ENCODE measurements at places on chromosomes 7 and 10.

- DNase-seq: no peak
Observed at GRCh38 chr10:73999703-74000102, 1.8 kb downstream of the VCL start.

DNA sequence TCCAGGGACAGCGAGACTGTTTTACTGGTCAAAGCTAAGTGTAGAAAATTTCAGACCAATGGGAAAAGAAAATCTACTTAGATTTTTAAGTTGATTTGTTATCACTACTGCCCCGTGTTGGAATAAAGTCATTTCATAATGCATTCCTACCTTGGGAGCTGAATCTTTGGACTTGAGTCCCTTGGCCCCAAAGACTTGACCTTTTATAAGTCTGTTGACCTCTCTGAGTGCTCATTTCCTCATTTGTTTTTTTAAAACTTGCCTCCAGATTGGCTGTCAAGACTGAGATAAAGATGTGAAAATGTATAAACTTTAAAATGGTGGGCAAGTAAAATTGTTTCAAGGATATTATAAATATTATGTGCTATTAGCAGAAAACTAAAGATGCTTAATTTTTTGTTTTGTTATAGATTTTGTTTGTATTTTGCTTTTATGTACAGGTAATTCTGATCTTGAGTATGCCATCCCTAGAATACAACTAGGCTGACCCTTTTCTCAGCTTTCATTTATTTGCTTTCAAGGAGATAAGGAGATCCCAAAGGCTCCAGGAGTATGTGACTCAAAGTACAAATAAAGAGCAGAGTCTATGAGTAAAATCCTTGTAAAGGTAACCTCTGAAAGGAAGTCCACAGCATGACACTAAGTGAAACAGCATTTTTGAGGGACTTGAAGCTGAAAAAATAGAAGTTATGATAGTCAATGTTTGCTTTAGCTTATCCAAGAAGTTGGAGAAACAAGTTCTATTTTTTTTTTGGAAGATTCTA lies 54.6 kb downstream of the TMEM26 start:
- DNase-seq: no peak

- no peak for DNase-seq
Observed at GRCh38 chr10:97307441-97307840, 11.6 kb upstream of the FRAT1 start.

- DNase-seq: no peak
Observed at GRCh38 chr7:158557441-158557755, 30.2 kb downstream of the PTPRN2 start.

GRCh38 chr7:106021151-106022067 lies 58.3 kb downstream of the CDHR3 start:
- no peak for DNase-seq

- no peak for DNase-seq
Observed at GRCh38 chr7:11601761-11602160, 230.2 kb downstream of the THSD7A start.

DNA sequence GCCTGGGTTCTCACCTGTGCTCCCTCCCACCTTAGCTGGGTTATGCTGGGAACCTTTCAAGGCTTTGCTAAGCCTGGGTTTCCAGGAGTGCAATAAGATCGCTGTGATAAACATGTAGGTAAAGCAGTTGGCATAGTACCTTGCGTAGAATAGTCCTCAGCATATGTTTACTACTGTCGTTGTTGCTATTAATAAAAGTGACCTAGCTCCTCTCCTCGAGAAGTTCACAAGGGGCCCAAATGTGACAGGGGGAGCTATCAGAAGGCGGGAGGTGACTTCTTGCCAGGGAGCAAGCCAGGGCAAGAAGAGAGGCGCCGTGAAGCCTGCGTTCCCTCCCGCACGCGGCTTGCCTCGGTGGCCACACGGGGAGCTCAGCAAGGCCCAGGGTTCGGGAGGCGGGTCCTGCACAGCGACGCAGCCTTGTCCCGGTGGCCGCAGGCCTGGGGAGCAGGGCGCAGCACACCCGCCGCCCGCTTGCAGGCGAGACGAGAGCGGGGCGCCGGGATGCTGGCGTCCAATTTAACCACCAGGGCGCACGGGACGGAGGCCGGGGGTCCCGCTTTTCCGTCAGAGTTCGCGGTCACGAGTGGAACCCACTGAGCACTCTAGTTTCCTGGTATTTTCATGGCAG lies 106.2 kb downstream of the SNX10 start:
- no peak for DNase-seq

DNA sequence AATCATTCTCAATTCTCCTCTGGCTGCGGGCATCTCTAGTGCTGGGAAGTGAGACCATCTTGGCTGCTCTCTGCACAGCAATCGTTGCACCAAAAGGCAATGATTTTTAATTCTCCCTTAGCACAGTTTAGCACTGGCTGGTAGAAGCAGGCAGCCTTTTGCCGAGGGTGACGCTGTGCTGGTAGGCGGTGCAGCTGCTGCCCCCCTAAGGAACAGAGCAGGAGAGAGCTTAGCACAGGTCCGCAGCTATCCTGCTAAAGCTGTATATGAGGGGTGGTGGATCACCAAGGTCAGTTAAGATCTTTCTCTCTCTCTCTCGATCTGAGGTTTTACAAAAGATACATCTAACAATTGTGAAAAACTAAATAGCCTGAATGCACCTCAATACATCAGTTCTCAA lies 390.1 kb downstream of the GATA3 start:
- DNase-seq: peak; percentile 31

DNA sequence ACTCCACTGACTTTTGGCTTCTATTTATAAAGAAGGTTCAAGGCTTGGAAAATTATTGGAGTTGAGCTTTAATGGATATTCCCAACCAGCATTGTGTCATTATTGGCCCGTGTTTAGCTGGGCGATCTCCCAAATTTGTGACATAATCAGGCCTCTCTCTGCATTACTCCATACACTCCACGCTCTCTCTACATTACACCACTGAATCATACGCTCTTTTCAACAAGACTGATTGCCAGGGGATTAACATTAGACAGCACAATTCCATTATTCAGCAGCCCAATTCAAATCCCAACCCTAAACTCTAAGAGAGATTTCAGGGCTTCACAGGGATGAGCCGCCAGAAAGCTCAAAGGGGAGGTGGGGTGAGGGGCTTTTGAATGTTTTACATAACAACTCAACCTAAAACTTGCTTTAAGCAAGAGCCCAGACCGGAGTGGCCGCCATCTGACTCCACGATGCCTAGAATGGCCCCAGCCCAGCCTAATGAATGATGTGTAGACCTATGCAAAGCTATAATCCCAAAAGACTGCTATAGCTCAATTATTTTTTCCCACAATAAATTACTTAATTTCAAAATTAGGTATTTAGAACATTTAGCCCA lies 61.8 kb downstream of the FGFR2 start:
- no peak for DNase-seq

GRCh38 chr7:50837965-50838364 lies 55.3 kb upstream of the GRB10 start:
- DNase-seq: no peak

All from stimulated activated CD8-positive, alpha-beta memory T cell treated with anti-CD3 and anti-CD28 coated beads, Interleukin-4, amount 100 ng/mL, for 1 hour (primary cell).